ENCODE measurements at places on chromosomes 2 and 18.

DNA sequence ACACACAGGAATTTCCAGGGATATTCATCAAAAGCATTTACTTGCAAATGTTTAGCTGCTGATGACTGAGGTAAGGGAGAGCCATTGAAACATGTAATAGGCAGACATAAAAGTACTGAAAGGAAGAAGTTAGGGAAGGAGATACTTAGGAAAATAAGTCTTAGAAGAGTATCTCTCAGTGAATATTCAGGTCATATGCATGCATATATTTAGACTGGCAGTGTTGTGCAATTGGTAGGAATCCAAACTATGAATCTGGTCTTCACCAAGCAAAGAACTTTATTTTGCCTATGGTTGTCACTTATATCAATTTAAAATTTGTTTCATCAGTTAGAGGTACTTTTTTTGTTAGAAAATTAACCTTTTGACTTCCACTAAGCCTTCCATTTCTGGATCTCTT, 1490.7 kb downstream of the SUCLG1 start:
- no peak for DNase-seq

- DNase-seq, result no peak
Measured at GRCh38 chr18:61201511-61201910, 131.7 kb upstream of the CDH20 start.

- no peak for DNase-seq
Measured at GRCh38 chr2:46779447-46779941, 136.1 kb downstream of the MCFD2 start.

- no peak for DNase-seq
Measured at GRCh38 chr2:212147921-212148513, 390.6 kb downstream of the ERBB4 start.

GRCh38 chr18:30929065-30929464, 113.5 kb downstream of the DSC3 start:
- DNase-seq, result no peak

DNA sequence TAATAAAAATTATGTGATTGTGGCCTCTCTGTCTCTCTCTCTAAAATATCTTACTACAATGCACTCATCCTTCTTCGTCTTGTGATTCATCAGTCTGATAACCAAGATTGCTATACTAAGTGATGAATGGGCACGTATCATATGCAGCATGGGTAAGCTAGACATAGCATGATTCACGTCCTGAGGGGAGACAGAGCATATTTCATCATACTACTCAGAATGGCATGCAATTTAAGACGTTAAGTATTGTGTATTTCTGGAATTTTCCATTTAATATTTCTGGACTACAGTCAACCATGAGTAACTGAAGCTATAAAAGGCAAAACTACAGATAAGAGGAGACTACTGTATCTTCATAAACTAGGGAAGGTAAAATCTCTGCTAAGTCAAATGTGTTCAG, 97.0 kb upstream of the CD226 start:
- no peak for DNase-seq

- DNase-seq, result no peak
Measured at GRCh38 chr2:81283081-81283480, 978.5 kb upstream of the LRRTM1 start.

DNA sequence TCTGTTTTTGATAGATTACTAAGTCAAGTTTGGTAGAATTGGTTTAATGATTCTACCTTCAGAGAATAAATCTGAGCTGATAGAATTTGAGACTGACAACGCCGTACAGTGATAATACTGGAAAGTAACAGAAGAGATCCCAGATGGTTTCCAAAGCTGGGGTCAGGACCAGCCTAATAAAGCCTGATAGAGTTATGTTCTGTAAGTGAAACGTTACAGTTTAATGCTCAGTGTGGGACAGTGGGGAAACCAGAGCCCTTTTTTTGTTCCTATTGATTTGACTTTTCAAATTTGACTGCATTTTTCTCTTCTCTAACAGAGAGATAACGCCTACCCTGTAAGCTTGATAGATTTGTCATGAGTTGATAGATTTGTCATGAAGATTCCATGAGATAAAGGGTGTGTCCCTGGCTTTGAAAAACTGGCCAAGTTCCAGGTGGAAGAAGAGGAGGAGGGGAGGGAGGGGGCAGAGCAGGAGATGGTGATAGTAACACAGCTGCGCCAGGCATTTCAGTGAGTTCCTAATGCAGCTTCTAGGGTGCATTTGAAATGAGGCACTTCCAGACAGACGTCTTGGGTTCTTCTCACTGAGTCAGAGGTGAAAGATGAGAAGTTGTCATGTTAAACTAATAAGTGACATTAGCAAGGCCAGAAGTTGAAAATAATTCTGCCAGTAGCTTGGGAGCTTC, 65.1 kb downstream of the CERS6 start:
- DNase-seq, result no peak

DNA sequence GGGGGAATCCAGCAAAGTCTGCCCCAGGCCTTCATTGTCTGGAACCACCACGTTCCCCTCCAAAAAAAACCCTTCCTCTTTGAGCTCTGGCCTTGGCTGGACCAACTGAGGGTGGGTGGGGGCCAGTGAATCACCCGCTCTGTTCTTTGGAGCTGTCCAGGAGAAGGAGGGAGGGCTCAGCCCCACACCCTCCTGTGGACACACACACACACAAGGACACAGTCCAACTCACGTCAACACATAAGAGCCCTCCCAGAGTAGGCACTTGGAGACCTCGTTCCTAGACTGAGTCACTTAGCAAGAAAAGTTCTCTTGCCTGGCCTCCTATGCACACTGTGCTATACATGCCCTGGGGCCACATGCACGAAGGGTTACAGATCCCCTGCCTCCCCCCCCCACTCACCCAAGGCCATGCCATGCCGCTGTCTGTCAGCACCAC, 1.2 kb upstream of the TNS1 start:
- DNase-seq, result no peak

GRCh38 chr2:130878316-130878715, 41.6 kb downstream of the ARHGEF4 start:
- no peak for DNase-seq

DNA sequence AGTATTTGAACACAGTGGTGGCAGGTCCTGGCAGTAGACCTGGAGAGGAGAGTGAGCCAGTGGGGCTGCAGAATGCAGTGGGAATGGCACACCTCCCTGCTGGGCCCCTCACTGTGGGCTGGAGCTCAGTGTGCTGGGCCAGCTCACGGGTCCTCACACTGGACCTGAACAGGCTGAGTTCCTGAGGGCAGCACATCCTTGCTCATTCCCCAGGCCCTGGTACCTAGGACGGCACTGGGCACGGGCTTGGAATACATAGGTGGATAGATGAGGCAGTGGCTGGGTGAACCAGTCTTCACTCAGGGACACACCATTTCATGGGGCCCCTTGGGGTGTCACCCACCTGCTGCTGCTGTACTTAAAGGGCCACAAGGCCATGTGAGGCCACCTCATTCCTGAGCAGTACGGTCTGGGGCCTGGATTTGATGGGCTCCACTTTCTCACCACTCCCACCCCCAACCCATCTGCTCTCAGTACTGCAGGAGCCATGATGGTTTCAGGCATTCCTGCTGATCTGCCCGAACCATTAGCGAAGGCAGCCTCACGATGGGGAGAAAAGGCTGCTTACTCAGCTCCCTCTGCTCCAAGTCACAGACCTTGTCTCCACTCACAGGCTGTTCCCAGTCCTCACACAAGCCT, 4.2 kb downstream of the TMEM177 start:
- no peak for DNase-seq

- DNase-seq, result no peak
Measured at GRCh38 chr18:73790587-73790986, 357.0 kb downstream of the FBXO15 start.

DNA sequence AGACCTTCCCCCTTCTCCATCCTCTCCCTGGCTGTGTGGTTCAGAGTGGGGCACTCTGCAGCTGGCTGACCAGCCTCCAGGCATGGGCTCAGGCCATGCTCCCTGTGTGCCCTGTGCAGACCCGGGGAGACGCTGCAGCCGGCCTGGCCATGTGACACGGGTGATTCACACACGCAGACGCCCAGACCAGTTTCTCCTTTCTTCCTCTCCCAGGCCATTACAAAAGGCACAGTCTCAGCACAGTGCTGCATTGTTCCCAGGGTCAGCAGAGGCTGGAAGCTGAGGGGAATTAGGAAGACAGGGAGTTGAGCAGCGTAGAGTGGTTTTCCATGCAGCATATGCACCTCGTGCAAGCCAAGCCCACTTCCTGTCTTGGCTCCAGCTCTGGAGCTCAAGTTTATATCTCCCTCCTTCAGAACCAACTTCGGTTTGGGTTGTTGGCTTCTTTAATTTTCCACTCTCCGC, 288.5 kb downstream of the TNS1 start:
- no peak for DNase-seq

GRCh38 chr2:232574674-232575403, 24.4 kb downstream of the EIF4E2 start:
- no peak for DNase-seq

GRCh38 chr18:67302043-67302442, 214.5 kb downstream of the DSEL start:
- no peak for DNase-seq

- no peak for DNase-seq
Measured at GRCh38 chr2:208807756-208808155, 401.2 kb downstream of the PTH2R start.

Measured in KG1 (cell line).